Stimulated activated CD4-positive, alpha-beta T cell treated with anti-CD3 and anti-CD28 coated beads, Interleukin-1b, Interleukin-23, amount 100 ng/mL, for 1 hour (primary cell): ENCODE measurements at places on chromosomes 7 and 10.

- no peak for DNase-seq
Observed at GRCh38 chr7:30912021-30912730, 523 bp downstream of the AQP1 start.

DNA sequence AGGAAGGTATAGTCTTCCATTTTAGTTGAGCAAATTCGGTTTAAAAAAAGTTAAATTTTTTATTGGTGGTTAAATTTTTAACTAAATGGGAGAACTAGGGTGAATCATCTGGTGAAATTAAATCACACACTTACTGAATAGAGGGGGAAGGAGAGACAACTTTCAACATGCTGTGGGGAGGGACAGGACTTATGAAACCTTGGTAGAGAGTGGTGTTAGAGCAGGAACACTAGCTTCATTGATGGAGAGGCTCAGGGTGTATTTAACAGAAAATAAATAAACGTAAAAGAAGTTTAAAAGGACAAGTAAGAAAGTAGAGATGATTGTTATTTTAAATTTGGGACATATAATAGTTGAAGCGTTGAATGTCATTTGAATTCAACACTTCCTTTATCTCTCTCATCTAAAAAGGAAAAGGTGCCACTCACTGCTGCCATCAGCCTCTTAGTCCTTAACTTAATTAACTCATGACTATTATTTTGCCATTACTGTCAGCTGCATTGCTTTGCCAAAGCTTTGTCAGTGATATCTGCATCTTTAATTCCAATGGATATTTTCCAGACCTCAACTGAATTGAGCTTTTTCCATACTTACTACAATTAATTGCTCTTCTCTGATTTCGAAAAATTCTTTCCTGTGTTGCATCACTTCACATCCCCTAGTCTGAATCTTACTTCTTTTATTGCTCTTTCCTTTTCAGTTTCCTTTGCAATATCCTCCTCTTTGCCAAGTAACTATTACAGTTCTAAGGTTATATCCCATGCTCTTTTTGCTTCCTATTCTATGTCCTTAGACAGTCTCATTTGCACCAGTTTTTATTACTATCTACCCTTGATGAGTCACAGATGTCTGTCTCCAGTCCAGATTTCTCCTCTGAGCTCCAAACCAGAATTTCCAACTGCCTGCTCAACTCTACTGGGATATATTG, 71.7 kb downstream of the GNAT3 start:
- no peak for DNase-seq

DNA sequence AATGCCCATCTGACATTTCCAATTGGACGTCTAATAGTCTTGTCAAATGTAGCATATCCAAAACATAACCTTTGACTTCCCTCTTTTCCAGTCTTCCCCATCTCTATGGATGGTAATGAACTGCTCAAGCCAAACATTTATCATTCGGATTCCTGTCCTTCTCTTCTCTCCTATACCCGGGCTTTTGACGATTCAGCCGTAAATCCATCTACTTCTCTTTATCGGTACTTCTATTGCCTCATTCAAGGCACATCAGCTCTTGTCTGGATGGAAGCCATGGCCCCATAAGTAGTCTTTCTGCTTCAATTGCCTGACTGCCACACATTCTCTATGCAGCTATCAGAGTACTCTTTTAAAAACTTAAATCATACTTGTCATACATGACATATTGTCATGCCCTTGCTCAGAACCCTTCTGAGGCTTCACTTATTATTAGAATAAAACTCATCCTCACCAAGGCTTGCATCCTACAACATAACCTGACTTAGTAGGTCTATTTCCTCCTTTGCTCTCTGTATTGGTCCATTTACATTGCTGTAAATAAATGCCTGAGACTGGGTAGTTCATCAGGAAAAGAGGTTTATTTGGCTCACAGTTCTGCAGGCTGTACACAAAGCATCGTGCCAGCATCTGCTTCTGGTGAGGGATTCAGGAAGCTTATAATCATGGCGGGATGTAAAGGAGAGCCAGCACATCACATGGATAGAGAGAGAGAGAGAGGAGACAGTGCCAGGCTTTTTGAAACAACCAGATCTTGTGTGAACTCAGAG, 37.8 kb downstream of the ST8SIA6 start:
- no peak for DNase-seq

DNA sequence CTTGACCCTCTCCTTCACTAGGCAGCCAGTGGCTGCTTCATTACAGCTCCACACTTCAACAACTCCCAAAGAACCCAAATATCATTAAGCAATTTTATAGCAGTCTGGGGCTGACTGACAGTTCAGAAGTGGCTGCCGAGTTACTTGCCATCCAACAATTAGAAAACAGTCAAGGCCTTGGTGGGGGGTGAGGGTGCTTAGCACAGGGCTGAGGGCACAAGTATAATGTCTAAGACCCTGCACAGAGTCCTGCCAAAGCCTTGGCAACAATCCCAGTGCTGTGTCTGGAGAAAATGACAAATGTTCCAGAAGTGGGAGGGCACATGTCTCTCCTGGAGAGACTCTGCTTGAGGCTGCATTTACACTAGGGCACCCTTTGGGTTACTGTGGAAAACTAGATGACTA, 71.1 kb downstream of the CXCL12 start:
- DNase-seq: no peak

DNA sequence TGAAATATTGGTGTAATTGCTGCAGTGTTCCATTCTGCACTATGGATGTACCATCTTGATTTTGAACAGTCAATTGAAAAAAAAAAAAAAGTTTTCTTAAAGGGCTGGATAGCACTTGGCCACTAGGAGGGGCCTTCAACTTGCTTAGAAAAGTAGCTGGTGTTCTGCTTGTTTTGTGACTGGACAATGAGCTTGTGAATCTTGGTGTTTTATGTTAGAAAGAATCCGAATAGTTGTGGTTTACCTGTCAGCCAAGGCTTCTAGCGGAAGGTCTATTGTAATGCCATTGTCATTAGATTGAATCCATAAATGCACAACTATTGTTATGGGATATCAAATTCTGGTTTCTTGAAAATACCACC, 77.1 kb downstream of the BMPER start:
- DNase-seq: no peak

GRCh38 chr10:70799124-70799523, 13.9 kb upstream of the TBATA start:
- no peak for DNase-seq

- DNase-seq: no peak
Observed at GRCh38 chr10:24269476-24269875, 60.5 kb downstream of the KIAA1217 start.

GRCh38 chr10:48336978-48337599, 30.6 kb downstream of the MAPK8 start:
- no peak for DNase-seq

GRCh38 chr10:25694971-25695370, 239.1 kb upstream of the MYO3A start:
- DNase-seq: no peak

- DNase-seq: no peak
Observed at GRCh38 chr7:153590571-153590970, 461.6 kb upstream of the DPP6 start.

GRCh38 chr7:78585980-78586379, 787.4 kb downstream of the PHTF2 start:
- no peak for DNase-seq

DNA sequence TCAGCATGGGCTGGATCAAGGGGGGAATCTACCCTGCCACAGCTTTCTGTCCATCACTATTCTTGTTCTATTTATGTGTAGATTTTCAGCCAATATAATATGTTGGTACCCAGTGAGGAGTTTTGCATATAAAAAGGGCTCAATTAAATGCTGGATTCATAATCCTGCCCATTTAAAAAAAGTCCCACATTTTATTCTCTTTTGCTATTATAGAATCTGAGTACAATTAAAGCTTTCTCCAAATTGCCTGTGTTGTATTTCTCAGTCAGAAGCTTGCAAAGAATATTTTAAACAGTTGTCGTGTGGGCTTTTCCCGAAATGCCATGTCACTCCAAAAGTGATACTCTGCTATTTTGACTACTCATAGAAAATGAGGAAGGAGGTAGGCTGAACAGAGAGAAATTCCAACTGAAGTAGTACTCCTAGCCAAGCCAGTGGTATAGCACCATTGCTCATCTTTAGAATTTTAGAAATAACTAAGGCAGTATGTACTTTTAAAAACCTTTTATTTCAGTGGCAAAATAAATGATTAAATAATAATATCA, 108.3 kb upstream of the HDAC9 start:
- DNase-seq: no peak
